Ammon's horn (tissue), 1 donor: ENCODE measurements at places on chromosomes 1 and 21.

- DNase-seq: no peak
Observed at GRCh38 chr1:42962641-42963377, 4.1 kb upstream of the SLC2A1 start.

DNA sequence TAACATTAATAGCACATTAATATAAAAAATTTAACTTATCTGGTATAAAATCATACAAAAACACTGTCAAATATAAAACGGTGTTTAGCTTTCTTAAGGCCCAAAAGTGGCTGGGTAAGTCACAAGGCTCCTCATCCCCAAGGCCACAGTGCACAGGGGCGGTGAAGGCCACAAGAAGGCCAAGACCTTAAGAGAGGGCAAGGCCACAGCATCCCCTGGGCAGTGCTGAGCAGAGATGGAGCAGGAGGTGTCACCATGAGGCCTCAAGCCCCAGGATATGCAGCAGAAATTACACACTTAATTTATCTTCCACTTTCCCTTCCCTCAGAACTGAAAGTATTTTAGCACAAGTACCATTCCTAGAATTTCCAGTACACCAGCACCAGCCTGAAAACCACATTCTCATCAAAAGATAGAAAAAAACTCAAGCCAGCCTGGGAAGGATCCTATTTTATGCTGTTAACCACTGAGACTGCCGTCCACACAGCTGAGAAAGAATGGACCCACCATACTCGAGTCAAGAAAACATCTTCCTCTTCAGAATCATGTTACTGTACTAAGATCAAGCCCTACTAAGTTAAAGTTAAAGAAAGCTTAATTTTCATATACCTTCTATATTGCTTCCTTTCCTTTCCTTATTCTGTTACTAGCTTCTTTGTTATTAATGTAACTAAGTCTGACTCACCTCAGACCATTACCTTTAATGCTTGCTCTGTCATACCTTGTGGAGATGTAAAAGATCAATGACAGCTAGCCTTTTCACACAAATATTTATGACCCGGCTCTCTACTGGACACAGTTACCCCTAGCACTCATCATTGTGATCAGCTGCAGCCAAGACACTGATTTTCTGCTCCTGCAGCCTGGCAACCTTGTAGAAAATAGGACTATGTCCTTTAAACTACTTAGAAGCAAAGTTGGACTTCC is 26.4 kb upstream of the FMO1 start:
- DNase-seq: no peak

- no peak for DNase-seq
Observed at GRCh38 chr1:191174298-191174697, 696.6 kb upstream of the BRINP3 start.

- DNase-seq: peak; percentile 50
Observed at GRCh38 chr1:88684482-88685258, 597 bp downstream of the PKN2 start.

DNA sequence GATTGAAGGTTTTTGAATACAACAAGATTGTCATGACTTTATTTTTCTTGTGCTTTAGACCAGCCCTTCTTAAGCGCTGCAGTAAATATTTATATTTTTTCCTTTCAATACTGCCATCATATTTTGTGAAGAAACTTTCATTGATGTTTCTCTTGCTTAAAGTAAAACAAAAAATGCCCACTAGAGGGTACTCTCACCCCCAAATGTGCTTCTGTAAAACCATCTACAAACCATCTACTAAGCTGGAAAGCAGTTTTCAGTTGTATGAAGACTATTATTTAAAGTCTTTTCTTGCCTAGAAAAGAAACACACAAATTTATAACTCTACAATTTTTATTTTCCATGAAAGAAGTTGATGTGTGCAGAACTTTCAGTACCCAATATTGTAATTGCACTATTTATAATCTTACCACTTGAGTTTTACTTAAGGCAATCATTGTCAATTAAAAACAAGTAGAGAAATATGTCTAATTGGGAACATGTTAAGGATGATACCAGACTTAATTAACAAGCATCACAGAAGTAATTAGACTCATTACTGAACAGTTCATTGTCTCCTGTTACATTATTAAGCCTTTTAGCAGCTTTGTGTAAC is 10.7 kb downstream of the LEPR start:
- DNase-seq: peak; percentile 50

- peak; percentile 45 for DNase-seq
Observed at GRCh38 chr1:202843081-202843480, 32.3 kb downstream of the PCAT6 start.

DNA sequence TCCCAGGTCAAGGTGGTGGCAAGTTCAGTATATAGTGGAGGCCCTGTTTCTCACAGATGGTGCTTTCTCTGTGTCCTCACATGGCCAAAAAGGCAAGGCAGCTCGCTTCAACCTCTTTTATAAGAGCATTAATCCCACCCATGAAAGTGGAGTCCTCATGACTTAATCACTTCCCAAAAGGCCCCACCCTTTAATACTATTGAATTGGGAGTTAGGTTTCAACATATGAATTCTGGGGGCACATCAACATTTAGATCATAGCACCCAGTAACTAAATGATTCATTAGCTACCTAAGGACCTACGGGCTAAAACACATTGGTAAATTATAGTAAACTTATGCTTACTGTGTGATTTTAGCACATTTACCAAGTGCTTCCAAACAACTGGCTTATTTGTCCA is 317.9 kb downstream of the LTN1 start:
- no peak for DNase-seq

DNA sequence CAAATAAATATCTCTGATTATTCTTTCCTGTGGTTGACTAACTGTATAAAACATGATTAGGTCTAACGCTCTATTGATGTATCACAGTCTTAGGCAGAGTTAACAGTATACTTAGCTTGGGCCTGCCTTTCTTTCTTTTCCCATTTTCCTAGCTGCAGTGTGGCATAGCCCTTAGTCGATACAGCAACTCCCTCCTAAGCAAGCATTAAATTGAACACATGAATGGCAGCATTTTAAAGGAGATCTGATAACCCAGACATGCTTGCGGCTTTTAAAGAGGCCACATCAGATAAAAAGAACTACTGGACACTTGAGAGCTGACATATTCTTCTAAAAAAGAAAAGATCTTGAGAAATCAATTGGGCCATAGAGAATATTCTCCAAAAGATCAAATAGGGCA is 312.0 kb upstream of the TMPRSS15 start:
- DNase-seq: no peak
